Memory B cell (primary cell): ENCODE measurements at places on chromosomes 16 and 17.
A peak's percentile ranks its signal among the peaks of the same experiment; 100 is the strongest.

DNA sequence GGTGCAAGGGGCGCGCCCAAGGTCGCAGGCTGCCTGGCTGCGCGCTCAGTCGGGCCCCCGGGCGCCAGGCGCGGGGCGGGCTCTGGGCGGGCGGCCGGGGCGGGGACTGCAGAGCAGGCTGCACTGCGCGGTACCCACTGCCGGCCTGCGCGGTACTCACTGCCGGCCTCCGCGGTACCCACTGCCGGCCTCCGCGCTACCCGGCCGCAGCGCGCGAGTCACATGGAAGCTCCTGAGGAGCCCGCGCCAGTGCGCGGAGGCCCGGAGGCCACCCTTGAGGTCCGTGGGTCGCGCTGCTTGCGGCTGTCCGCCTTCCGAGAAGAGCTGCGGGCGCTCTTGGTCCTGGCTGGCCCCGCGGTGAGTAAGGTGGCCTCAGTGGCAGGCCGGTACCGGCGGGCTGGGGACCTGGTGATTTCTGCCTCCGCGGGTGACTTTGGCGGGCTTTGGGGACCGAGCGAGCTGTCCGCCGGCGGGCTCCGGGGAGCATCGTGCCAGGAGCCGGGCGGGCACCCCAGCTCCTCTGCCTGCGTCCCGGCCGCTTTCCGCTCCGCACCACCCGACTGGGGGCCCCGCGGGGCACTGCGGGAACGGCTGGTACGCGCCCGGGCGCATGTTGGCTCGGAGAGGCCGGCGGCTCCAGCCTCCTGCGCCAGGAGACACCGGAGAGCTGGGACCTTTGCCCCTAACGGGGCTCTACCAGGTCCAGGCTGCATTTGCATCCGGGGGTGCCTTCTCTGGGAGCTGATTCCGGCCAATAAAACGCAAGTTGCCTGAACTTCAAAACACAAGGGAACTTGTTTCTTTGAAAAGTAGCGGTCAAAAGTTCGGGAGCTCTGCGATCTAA lies at the start of gene SLC47A1:
Gene SLC47A1 (plus strand): TSS at position 137 of the 844 bp plus-strand sequence. CDS start 86 bp downstream, at position 223.
- H3K4me3 ChIP-seq: peak within 1 kb of the TSS; percentile 63
- H3K36me3 ChIP-seq: no peaks in the 10 kb centered on the region
- peaks cover 7% of the 10 kb centered on the region for H3K4me1 ChIP-seq
- H3K27me3 ChIP-seq: peaks cover 18% of the 10 kb centered on the region
- DNase-seq: no peak

DNA sequence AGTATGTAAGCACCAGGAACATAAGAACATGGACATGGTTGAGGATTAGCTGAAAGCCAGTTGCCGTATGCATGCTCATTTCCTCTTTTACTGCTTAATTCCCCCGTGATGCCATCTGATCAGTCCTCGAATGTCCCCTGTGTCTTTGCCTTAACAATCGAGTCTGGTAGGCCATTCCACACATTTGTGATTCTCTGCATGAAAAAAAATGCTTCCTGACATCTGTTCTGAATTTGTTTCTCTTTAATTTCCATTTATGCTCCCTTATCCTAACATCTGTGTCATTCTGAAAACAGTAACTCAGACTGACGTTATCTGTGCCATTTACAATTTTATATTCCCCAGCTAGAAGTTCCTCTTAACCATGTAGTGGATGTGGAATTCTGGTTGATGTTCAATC lies 158.2 kb upstream of the TOX3 start:
- peaks cover 1% of the 10 kb centered on the region for H3K27me3 ChIP-seq
- H3K36me3 ChIP-seq: no peaks in the 10 kb centered on the region
- no peak for DNase-seq
- no peaks in the 10 kb centered on the region for H3K4me1 ChIP-seq
- no peak overlapping the region for H3K27ac ChIP-seq

- peaks cover under 1% of the 10 kb centered on the region for H3K27me3 ChIP-seq
Measured at GRCh38 chr16:81967358-81967757, 43.9 kb downstream of the SDR42E1 start.

GRCh38 chr16:8886593-8887430 lies 4.7 kb downstream of the LITAFD start:
- DNase-seq: no peak
- peaks cover 23% of the 10 kb centered on the region for H3K4me1 ChIP-seq
- peaks cover 8% of the 10 kb centered on the region for H3K27me3 ChIP-seq
- peaks cover 5% of the 10 kb centered on the region for H3K36me3 ChIP-seq
- no peak overlapping the region for H3K27ac ChIP-seq
- no peak overlapping the region for H3K4me3 ChIP-seq

DNA sequence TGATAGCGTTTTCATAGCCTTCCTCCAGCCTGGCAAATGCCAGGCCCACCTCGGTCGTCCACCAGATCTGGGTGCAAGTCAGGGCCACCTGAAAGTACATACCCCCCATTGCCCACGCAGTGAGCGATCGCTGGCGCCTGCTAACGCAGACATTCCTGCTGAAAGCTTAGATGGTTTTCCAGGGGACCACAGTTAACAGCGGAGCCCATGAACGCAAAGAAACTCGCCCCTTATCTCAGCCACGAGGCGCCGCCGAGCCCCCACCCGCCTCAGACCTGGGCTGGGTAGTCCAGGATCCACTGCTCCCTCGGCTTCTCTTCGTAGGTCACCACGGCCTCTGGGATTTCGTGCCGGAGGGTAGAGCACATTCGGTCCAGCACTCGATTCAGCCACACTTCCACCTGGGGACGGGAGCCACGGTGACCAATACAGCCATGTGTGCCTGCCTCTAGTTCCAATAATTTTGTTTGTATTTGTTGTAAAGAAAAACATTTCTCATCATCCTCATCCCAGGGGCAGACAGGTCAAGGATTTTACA lies 74.5 kb downstream of the DNAH17 start:
- no peak for DNase-seq
- H3K4me3 ChIP-seq: no peak overlapping the region
- H3K36me3 ChIP-seq: no peaks in the 10 kb centered on the region
- no peaks in the 10 kb centered on the region for H3K4me1 ChIP-seq

- DNase-seq: peak; percentile 48
- H3K27ac ChIP-seq: no peak overlapping the region
- no peak overlapping the region for H3K4me3 ChIP-seq
- H3K4me1 ChIP-seq: peaks cover 11% of the 10 kb centered on the region
Measured at GRCh38 chr16:12067714-12068401, 91.3 kb downstream of the SNX29 start.
